IMR-90 (cell line): ENCODE measurements at places on chromosomes 5 and 9. TPM values are rescaled to one million over a fixed set of nuclear protein-coding genes. Genes with fewer than 3 reads are reported as not detected.

DNA sequence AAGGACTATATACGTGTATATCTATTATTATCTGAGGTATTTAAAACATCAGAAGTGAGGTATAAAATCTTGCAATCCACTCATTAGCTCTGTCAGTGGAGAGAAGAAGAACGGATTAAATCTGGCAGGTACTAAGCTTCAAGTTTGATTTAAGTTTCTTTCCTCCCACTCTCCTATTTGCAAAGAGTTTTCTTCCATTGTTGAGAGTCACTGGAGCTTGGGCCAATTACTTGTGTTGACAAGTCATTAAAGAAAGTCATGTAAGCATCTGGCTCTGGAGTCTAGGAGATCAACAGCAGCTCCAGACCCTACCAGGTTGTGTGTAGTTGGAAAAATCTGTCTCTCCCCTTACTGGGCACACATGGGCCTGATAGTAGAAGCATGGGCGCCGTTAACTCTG, 476.8 kb upstream of the SMARCA2 start:
- DNase-seq: no peak

DNA sequence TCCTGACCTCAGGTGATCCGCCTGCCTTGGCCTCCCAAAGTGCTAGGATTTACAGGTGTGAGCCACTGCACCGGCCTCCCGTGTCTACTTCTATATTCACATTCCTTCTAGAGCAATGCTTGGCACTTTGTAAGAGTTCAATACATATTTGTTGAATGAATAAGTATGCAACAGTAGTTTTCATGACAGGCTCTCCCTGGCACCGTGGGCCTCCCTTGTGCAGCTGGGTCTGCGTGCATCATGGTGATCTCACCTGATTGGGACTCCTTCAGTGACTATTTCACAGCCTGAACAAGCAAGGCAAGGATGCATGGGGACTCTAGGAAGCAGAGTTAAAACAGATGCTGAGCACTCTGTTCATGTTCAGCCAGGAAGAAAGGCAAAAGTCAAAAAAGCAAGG, 6.8 kb upstream of the ZBTB34 start:
- DNase-seq: peak; percentile 71

DNA sequence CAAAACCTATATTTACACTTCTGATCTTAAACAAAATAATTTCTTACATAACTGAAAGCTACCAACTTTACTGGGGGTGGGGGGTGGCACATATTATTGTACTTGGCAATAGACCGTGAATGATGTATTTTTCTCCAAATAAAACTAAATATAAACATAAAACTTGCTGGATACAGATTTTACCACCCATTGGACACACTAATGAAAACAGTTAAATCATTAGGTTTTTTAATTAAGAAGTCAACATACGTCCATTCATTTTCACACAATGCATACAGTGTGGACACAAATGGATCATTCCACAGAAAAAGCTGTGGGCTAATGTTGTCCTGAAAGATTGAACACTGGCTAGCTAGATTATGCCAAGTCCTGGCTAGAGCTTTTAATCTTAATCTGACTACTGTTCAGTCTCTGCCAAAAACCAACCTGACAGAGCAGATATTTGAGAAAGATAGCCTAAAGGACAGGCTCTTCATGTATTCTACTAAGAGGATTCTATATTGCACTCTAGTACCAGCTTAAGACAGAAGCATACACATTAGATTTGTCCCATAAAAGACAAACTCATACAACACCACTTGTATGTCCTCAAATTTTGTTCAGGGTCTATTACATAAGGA, 118.1 kb downstream of the SIL1 start:
- DNase-seq: no peak

DNA sequence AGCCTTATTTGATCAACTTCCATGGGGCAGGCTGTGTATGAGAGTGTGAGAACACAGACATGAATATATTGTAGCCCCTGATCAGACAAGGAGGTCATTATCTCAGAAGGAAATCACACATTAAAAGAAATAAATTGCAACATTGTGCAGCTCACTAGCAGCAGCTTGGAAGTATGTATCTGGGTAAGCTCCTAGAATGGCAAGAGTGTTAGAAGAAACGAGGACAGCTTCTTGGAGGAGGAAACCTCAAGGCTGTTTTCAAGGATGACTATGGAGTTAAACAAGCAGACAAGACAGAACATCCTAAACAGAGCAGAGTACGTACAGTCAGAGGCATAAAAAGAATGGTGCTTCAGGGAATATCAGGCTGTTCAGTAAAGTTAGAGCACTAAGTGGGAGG, 511.0 kb downstream of the SLCO4C1 start:
- DNase-seq: no peak

GRCh38 chr5:66981266-66982055, 215.1 kb downstream of the CD180 start:
- no peak for DNase-seq

DNA sequence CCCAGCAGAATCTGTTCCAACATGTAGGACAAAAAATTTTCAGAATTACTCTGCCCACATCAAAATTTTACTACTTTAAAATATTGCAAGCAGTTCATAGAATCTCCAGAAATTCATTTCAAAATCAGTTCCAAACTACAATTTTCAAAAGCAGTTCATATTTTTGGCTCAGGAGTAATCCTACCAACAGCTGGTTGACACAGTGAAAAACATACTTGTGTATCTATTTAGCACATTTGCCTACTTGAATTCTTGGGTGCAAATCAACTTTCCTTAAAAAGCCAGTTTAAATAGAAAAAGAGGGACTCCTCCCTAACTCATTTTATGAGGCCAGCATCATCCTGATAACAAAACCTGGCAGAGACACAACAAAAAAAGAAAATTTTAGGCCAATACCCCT, 31.5 kb downstream of the SOX30 start:
- DNase-seq: no peak

GRCh38 chr9:99866398-99866797, 40.1 kb upstream of the STX17 start:
- no peak for DNase-seq

DNA sequence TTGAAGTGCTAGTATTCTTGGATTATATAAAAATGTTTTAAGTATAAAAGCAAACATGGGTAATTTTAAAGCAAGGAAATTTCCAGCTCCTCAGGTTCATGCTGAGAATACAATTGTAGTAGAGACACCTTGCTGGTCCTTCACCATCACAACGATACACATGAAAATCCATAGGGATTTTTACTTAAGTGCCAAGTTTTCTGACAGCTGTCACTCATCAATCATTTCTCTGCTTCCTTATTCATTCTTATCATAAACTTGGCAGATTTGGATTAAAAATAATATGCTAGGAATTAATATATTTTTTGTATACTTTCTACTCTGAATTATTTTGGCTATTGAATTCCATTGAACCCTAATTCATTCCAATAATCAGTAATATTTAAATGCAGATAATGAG, 167.9 kb upstream of the PTGER4 start:
- no peak for DNase-seq

GRCh38 chr5:176528301-176528700, 8.9 kb downstream of the RNF44 start:
- no peak for DNase-seq

DNA sequence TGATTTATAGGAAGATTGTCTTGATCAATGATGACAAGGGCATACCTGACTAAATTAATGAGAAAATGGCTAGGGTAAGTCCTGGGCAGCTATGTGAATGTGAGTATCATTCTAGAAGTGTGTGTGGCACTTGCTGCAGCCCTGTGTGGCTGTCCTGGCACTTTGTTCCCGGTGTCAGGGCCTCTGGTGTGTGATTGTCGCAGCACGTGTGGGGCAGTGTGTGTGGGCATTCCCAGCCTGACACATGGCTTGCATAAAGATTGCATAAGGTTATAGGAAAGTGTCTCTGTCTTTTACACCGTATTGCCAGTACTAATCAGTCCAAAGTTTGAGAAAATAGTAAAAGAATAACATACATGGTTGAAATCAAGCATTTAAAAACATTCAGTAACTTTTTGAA, 74.4 kb downstream of the TRIO start:
- no peak for DNase-seq

- DNase-seq: peak; percentile 33
Observed at GRCh38 chr5:115948091-115948534, 14.2 kb upstream of the LVRN start.

DNA sequence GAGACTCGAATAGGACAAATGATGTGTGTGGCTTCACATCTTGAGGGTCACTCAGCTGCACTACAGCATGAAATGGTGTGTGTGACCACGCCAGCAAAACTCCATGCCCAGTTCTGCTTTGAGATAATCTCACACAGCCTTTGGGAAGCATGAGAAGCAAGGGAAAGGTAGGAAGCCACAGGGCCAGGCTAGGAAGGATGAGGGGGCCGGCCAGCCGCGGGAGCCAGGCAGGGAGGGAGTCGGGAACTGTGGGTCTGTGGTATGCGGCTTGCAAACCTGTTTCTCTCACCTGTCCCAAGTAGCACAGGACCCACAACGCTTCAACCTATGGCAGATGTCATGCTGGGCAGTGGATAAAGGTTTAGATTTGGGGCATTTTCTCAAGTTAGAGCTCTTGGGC, 142.0 kb downstream of the HSPA4 start:
- DNase-seq: no peak

- peak; percentile 90 for DNase-seq
Observed at GRCh38 chr9:91119679-91120078, 242.0 kb downstream of the AUH start.

DNA sequence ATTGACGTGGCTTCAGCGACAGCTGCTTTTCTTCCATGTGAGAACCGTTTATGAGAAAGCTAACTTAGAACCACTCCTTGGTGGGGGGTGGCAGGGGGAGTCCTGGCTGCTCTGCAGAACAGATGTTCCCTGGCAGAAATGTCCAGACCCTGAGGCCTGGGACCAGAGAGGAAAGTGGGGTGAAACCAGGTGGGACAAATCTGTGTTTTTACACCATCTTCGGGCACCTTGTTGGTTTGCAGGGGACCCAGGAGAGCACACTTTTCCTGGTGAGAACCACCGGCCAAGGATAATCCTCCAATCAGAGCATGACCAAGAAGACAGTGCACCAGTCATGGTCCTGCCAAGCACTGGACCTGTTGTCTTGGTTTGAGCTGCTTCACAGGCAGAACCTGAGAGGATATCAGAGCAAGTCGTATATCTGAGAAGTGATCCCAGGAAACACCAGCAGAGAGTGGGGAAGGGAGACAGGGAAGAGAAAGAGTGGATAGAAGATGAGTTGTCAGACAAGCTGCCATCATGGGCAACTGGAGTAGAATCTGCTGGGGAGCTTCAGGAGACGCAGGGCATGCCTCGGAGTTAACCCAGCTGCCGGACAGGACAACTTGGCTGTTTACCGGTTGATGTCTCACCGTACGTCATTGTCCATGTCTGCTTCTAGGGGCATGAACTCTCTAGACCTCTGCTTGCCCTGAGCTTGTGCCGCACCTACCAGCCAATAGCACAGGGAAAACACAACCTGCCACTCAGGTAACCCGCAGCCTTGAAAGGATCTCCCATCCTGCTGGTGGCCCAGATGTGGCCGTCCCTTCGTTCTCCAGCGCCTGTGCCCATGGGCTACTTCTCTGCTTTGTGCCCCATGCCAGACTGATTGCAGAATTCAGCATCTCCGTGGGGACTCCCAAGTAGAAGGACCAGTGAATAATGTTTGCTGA, 178.4 kb upstream of the MVB12B start:
- DNase-seq: no peak

- DNase-seq: no peak
Observed at GRCh38 chr9:92120138-92120537, 4.9 kb upstream of the SPTLC1 start.

DNA sequence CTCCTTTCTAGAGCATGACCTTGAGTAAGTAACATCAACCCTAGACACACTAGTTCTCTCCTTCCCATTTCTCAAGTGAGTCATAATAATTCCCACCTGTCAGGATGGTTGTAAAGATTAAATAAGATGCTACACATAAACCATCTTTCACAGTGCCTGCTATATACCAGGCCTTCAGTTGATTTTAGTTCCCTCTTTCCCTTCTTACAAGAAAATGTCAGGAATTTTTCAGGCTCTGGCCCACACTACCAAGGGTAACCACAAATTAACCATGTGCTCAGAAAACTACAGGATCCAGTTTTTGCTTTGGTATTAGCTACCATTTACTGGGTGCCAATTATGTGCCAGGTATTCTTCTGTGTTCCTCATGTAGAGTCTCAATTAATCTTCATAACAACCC, 42.7 kb upstream of the RARS1 start:
- DNase-seq: no peak

- no peak for DNase-seq
Observed at GRCh38 chr9:18990494-18990893, 42.5 kb downstream of the SAXO1 start.

GRCh38 chr9:118364266-118365106, 660.3 kb downstream of the TLR4 start:
- DNase-seq: no peak

DNA sequence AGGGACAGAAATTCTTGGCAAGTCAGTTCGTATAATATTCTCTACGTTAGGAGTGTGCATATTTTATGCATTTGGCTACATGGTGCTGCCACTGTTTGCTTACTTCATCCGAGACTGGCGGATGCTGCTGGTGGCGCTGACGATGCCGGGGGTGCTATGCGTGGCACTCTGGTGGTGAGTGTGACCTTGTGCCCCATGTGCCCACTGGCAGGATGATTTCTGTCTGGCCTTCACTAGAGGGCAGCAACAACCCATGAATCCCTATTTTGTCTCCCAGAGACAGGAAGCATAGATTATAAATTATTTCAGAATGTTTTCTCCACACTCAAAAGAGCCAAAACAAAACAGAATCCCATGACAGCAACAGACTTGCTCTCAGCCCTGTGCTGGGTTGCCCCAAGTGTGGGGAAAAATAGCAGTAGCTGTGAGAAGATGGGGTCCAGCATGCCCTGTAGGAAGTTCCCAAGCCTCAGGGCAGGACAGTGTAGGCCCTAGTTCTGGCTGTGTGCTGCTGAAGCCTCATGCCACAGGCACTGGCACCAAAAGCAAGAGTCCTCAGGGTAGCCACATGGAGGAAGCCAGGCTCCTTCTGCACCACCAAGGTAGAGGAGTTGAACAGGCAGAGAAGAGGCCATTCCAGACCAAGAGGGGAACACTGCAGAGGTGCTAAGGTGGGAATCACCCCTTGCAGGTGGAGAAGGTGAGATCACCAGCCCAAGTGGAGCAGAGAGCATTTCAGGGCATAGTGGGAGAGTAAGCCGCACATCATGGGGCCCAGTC, 16.0 kb downstream of the SLC22A5 start:
- peak; percentile 62 for DNase-seq

GRCh38 chr5:141250576-141250975, 5.4 kb downstream of the PCDHB15 start:
- no peak for DNase-seq

Gene MARCHF11
- not detected in 2 replicates for polyA plus RNA-seq

Gene STPG3
- polyA plus RNA-seq: not detected in 2 replicates

Gene PCSK5
- polyA plus RNA-seq: 1.3 and 1.5 TPM in 2 replicates

Gene PSAT1
- 52.2 and 77.2 TPM in 2 replicates for polyA plus RNA-seq

Gene MSMP
- polyA plus RNA-seq: not detected in 2 replicates

Gene RASA1
- polyA plus RNA-seq: 31.4 and 37.6 TPM in 2 replicates

Gene COL15A1
- 3.1 and 3.7 TPM in 2 replicates for polyA plus RNA-seq

Gene PITX1
- 29.8 and 41.9 TPM in 2 replicates for polyA plus RNA-seq

Gene CDH10
- polyA plus RNA-seq: 0.17 and 0.21 TPM in 2 replicates

Gene OGN
- polyA plus RNA-seq: 0.10 TPM in 1 of 2 replicates, not detected in the other

Gene SLC35A4
- 66.4 and 69.7 TPM in 2 replicates for polyA plus RNA-seq

Gene SKP1
- 512 and 618 TPM in 2 replicates for polyA plus RNA-seq

Gene CXXC5
- polyA plus RNA-seq: 35.7 and 38.8 TPM in 2 replicates
